ENCODE measurements at places on chromosomes 7 and 10. TPM values are rescaled to one million over a fixed set of nuclear protein-coding genes. Genes with fewer than 3 reads are reported as not detected.

The MMP21 gene
- 0.65 TPM for polyA plus RNA-seq

The OGDHL gene
- polyA plus RNA-seq = 0.45 TPM

The STEAP1 gene
- polyA plus RNA-seq = 1.6 TPM

The ERV3-1 gene
- 62.5 TPM for polyA plus RNA-seq

The MYO1G gene
- 0.86 TPM for polyA plus RNA-seq

The GLI3 gene
- polyA plus RNA-seq = 33.0 TPM

The PLCE1 gene
- polyA plus RNA-seq = 19.8 TPM

The C10orf62 gene
- not detected for polyA plus RNA-seq

The TRIM73 gene
- polyA plus RNA-seq = 4.7 TPM

The MSS51 gene
- 5.3 TPM for polyA plus RNA-seq

The SNCG gene
- 4.3 TPM for polyA plus RNA-seq

The AEBP1 gene
- polyA plus RNA-seq = 48.2 TPM

The COL26A1 gene
- polyA plus RNA-seq = 6.0 TPM

The TMEM72 gene
- polyA plus RNA-seq = 1.5 TPM

The PMPCB gene
- 93.5 TPM for polyA plus RNA-seq

The NPTX2 gene
- polyA plus RNA-seq = 0.81 TPM

The TASOR2 gene
- polyA plus RNA-seq = 43.5 TPM

The PLEKHA1 gene
- 52.5 TPM for polyA plus RNA-seq

The CXCL12 gene
- polyA plus RNA-seq = 169 TPM

The OR6B1 gene
- 0.03 TPM for polyA plus RNA-seq

The ASCC1 gene
- polyA plus RNA-seq = 46.1 TPM

The RELN gene
- 8.7 TPM for polyA plus RNA-seq

The POLD2 gene
- polyA plus RNA-seq = 126 TPM

The SFXN4 gene
- 29.9 TPM for polyA plus RNA-seq

The PON1 gene
- 0.45 TPM for polyA plus RNA-seq

The CC2D2B gene
- 2.2 TPM for polyA plus RNA-seq

The CALN1 gene
- polyA plus RNA-seq = 0.40 TPM

The MLXIPL gene
- polyA plus RNA-seq = 2.4 TPM

The PRKG1 gene
- polyA plus RNA-seq = 15.8 TPM

The OPN4 gene
- not detected for polyA plus RNA-seq

The NXPH1 gene
- not detected for polyA plus RNA-seq

The HOXA11 gene
- not detected for polyA plus RNA-seq

The FAM185A gene
- polyA plus RNA-seq = 11.0 TPM

The UNC5B gene
- 19.4 TPM for polyA plus RNA-seq

The ALOX5 gene
- polyA plus RNA-seq = 0.95 TPM

The SUN3 gene
- 0.53 TPM for polyA plus RNA-seq

The PHTF2 gene
- 26.1 TPM for polyA plus RNA-seq

The GNGT1 gene
- polyA plus RNA-seq = 0.08 TPM

The ASL gene
- 24.7 TPM for polyA plus RNA-seq

The KAT6B gene
- polyA plus RNA-seq = 47.5 TPM

The TAS2R41 gene
- not detected for polyA plus RNA-seq

The AZGP1 gene
- 0.40 TPM for polyA plus RNA-seq

The SRGN gene
- 37.3 TPM for polyA plus RNA-seq

The WNT2 gene
- polyA plus RNA-seq = 150 TPM

The CUBN gene
- polyA plus RNA-seq = 3.4 TPM

The LBX1 gene
- 0.49 TPM for polyA plus RNA-seq

The ICA1 gene
- 34.5 TPM for polyA plus RNA-seq
